Frontal cortex (tissue), 4 donors: ENCODE measurements at places on chromosomes 5 and 9. TPM values are rescaled to one million over a fixed set of nuclear protein-coding genes. Genes with fewer than 3 reads are reported as not detected.
A peak's percentile ranks its signal among the peaks of the same experiment; 100 is the strongest.

OR1J1 gene
- not detected for total RNA-seq

- DNase-seq = no peak
Observed at GRCh38 chr9:130239363-130239695, 26.2 kb upstream of the HMCN2 start.

ANXA1 gene
- 8.2 TPM for total RNA-seq

DNA sequence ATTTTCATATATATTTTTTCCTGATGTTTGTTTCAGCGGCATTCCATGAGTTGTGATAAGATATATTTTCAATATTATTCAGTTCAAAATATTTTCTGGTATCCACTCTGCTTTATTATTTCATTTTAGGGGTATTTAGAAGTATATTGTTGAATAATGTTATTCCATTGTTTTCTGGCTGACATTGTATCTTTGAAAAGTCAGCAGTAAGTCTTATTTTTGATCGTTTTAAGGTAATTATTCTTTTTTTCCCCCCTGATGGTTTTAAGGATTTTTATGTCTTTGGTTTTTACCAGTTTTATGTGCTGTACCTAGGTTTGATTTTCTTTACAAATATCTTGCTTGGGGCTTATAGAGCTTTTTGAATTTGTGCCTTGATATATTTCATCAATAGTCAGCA lies 6.6 kb upstream of the GLRA1 start:
- DNase-seq = no peak

- DNase-seq = peak; percentile 97
Observed at GRCh38 chr9:127916720-127917581, at the start of gene ST6GALNAC4. TSS of gene ST6GALNAC4 (minus strand) at chr9:127917041. CDS start at chr9:127916419, 622 bp downstream.
